MV-4-11 (cell line): ENCODE measurements at places on chromosomes 1 and 21.

- DNase-seq, result no peak
Observed at GRCh38 chr1:236844499-236845271, 49.6 kb downstream of the MTR start.

GRCh38 chr1:202010180-202011015 lies at the start of gene ELF3:
Gene ELF3, plus strand, starts transcription at chr1:202010587. Its CDS starts 550 bp downstream, at chr1:202011137.
- DNase-seq, result no peak

DNA sequence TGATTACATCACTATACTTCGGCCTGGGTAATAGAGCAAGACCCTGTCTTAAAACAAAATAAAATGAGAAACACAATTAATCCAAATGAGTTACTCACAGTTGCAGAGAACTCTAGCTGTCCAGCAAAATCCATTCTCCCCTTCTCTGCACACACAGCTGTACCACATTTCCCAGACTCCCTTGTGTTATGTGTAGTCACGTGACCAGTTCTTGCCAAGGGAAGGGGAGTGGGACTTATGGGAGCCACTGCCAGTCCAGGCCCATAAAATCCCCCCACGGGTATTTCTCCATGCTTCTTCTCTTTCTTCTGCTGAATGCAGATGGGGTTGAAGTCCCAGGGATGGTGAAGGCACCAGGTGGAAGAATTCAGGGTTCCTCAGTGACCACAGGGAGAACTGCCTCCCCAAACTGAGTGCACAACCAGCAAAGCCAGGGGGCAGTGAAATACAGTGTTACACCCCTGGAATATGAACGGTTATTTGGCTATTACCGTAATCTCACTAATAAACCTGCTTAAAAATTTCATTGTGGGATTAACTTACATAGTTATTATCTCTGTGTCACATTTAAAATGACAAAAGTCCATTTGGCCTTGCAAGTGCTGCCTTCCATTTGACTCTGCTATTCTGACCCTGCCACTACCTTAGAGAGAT lies 85.6 kb upstream of the FMN2 start:
- DNase-seq, result no peak

DNA sequence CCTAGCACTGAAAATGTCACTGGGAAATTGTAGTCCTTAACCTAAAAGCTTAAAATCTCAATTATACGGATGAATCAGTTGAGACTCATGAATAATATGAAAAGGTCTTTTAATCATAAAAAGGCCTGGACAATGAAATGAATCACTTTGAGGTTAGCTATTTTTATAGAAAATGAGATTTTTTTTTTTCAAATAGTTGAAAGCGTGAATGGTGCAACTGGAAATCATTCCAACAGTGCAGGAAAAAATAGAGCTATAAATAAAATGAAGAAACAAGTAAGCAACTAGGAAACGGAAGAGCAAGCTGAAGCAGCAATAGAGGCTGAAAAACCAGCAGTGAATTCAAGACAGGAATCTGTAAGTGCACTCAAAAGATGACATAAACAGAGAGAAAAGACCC lies 142.9 kb downstream of the BACH1 start:
- no peak for DNase-seq

- no peak for DNase-seq
Observed at GRCh38 chr1:228194436-228194835, 13.4 kb upstream of the OBSCN start.

DNA sequence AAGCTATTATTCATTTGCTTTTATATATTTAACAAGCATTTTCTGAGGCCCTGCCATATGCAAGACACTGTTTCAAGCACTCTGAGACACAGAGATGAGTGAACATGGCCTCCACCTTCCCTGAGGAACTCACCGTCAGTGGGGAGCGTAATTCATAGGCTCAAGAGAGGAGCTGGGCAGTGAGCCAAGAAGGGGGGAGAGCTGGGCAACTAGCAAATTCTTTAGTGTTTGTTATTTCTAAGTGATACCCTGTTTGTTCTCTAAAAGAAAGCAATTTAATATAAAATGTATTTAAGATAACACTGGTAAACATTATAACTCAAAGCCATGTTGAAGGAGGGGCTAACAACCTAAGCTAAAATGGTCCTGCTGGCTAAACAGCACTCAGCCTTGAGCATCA lies 119.2 kb upstream of the NGF start:
- no peak for DNase-seq

GRCh38 chr1:235325139-235325538 lies 2.8 kb downstream of the ARID4B start:
- peak; percentile 22 for DNase-seq

DNA sequence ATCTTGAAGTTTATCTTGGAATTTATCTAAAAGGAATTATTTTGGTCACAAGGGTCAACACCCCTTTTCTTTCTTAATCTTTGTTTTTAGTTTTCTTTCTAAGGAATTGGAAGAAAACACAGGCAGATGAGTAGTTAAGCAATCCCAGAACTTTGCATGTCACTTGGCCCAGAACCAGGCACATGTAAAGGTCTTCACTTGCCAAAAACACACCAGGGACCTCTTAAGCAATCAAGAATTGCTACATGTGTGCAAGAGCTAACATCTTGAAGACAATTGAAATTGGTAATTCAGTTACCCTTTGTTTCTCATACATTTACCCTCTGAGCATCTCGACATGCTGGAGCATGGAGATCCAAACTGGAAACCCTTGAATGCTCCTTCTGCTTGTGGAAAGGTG lies 114.2 kb downstream of the ZC3H11B start:
- peak; percentile 78 for DNase-seq

GRCh38 chr1:147627435-147628110 lies 42.8 kb downstream of the ACP6 start:
- no peak for DNase-seq

DNA sequence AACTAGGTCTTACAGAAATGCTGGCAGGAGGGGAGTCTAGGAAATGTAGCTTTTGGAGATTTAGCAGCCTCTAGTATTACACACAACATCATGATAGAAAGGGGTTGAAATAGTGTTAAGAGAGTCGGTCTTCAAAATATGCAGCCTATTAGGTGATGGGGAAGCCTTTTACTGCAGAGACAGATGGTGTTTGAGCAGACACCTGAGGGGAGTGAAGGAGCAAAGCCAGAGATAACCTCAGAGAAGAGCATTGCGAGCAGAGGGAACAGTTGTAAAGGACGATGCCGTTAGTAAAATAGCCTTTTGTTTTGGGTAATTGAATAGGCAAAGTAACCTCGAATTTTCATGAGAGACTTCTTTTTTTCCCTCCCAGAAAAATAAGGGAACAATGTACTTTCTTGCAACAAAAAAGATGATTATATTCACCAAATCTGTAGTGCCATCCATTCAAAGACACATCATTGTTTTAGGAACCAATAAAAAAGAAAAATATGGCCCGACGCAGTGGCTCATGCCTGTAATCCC lies 66.3 kb upstream of the KIF1B start:
- DNase-seq, result no peak

- no peak for DNase-seq
Observed at GRCh38 chr1:101193733-101194169, 43.1 kb upstream of the S1PR1 start.

GRCh38 chr1:45863218-45863617 lies 59.8 kb downstream of the MAST2 start:
- DNase-seq, result peak; percentile 25

GRCh38 chr1:118555638-118556037 lies 370.6 kb upstream of the SPAG17 start:
- no peak for DNase-seq

DNA sequence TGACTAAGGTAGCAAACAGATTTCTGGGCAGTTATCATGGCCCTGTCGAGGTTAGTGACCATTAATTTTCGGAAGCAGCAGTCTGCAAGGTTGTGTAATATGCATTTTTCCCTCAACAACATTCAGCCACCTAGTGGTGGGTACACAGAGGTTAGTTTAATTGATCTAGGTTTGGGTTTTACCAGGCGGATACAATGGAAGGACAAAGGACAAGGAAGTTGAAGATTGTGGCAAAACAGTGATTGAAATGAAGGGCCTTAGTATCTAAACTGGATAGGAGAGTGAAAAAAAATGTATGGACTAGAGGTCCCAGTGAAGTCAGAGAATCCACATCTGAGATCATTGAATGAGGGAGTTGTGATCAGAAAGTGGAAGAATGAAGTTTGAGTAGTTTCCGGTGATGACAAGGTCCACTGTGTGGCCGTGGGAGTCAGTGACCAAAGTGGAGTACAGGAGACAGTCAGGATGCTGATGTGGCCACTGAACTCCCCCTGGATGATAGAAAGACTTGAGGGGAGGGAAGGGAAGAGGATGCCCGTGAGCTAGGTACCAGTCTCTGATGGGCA lies 2.8 kb downstream of the ARMH1 start:
- DNase-seq, result peak; percentile 84

DNA sequence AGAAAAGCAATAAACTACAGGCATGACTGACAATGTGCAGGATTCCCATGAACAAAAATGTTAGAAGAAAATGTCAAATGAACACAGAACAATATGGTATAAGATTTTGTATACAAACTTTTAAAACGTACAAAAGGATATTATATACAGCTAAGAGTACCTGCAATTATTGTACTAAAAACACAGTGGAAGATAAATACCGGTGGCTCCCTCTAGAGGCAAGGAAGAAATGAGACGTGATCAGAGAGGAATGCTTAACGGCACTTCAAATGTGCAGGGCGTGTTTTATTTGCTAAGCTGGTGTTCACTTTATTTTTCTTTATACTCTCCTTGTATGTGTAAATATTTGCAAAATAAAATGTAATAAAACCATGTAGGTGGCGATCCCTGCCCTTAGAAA lies 191.8 kb upstream of the SAMSN1 start:
- DNase-seq, result peak; percentile 71

GRCh38 chr1:239322369-239322768 lies 64.0 kb upstream of the CHRM3 start:
- no peak for DNase-seq
